ENCODE measurements at places on chromosomes 7 and 10. TPM values are rescaled to one million over a fixed set of nuclear protein-coding genes. Genes with fewer than 3 reads are reported as not detected.

The RPEL1 gene
- not detected for polyA plus RNA-seq

The SLC26A3 gene
- polyA plus RNA-seq: not detected

The MYL10 gene
- polyA plus RNA-seq: not detected

The CYP2C19 gene
- not detected for polyA plus RNA-seq

The FKBP6 gene
- polyA plus RNA-seq: not detected

The BICC1 gene
- polyA plus RNA-seq: not detected

The LIPN gene
- 0.31 TPM for polyA plus RNA-seq

The STOX1 gene
- polyA plus RNA-seq: 0.24 TPM

The UCMA gene
- not detected for polyA plus RNA-seq

The INPP5A gene
- 0.94 TPM for polyA plus RNA-seq

The OR13A1 gene
- polyA plus RNA-seq: 0.55 TPM

The CCL26 gene
- polyA plus RNA-seq: not detected

The ASB10 gene
- polyA plus RNA-seq: not detected

The GALNT17 gene
- polyA plus RNA-seq: not detected

The CNPY1 gene
- polyA plus RNA-seq: not detected

The CALHM3 gene
- polyA plus RNA-seq: not detected

The ACTR3C gene
- polyA plus RNA-seq: 5.2 TPM

The PIK3AP1 gene
- 174 TPM for polyA plus RNA-seq

The LMOD2 gene
- not detected for polyA plus RNA-seq

The TM9SF3 gene
- polyA plus RNA-seq: 31.7 TPM

The FAM180A gene
- polyA plus RNA-seq: not detected

The FZD1 gene
- 0.23 TPM for polyA plus RNA-seq

The PNLIPRP1 gene
- not detected for polyA plus RNA-seq

The CALCR gene
- polyA plus RNA-seq: not detected

The FAM185A gene
- polyA plus RNA-seq: 3.1 TPM

The TPST1 gene
- polyA plus RNA-seq: 4.5 TPM

The CTAGE15 gene
- polyA plus RNA-seq: 0.50 TPM

The MMD2 gene
- not detected for polyA plus RNA-seq

The PLEKHA8 gene
- 3.6 TPM for polyA plus RNA-seq

The PI4K2A gene
- polyA plus RNA-seq: 10.0 TPM

The PON3 gene
- polyA plus RNA-seq: not detected

The DYNC1I1 gene
- polyA plus RNA-seq: not detected
